ENCODE measurements at places on chromosomes 2 and 18.
A peak's percentile ranks its signal among the peaks of the same experiment; 100 is the strongest.

DNA sequence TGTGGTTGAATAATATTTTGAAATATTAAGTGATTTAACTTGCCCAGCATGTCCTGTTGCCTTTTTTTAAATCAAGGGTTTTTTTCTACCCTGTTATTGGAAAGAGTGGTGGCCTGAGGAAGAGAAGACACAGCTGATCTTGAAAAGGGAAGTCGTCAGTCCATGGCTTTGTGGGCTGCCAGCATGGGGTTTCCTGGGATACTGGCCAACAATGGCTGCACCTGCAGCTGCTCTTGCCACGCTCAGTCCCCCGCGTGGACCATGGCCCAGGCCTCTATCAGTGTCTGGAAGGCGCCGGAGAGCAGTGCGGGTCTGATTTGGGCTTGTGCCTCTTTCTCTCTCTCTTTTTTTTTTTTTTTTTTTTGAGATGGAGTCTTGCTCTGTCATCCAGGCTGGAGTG lies 99.3 kb downstream of the ASB1 start:
- no peak for DNase-seq

DNA sequence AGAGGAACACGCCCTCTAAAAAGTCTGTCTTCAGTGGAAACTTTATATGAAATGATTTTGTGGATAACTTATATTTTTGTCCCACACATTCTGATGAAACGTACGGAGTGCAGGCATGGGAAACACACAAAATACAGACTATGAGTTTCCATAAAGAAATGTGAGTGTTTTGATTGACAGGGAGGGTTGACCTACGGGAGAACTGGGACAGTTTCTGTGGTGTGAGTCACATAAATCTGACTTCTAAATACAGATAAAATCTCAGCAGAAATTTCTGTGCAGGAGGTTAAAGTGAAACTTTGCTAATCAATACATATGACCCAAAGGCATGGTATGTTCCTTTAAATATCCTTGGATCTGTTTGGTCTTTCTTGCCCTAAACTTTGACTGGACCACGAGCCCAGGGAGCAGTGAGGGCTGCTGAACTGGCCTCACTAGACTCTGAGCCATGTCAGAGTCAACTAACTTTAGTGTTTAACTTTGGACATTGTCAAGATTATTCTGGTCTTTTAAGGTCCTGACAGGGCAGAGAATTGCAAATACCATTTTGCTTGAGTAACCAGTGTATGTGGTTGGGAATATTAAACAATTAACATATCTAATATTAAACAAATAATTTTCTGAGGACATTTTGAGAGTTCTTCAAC lies 206.9 kb upstream of the LYPD1 start:
- DNase-seq, result no peak

GRCh38 chr2:204900487-204900886 lies 355.2 kb downstream of the PARD3B start:
- DNase-seq, result peak; percentile 19

DNA sequence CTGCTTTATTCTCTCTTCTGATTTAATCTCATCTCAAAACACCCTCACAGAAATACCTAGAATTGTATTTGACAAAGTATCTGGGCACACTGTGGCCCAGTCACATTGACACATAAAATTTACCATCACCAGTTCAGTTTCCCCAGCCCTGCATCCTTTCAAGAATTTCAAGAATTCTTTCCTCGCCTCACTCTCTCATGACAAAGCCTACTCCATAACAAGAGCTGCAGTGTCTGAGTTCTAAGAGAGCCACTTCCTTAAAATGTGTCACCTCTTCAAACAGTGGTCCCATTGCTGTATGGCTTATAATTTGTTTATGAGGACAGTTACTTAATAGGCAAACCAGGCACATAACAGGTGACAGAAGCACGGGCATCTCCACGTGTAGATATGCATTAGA lies 90.9 kb upstream of the STK39 start:
- no peak for DNase-seq

GRCh38 chr2:51490576-51491234 lies 458.8 kb upstream of the NRXN1 start:
- no peak for DNase-seq

DNA sequence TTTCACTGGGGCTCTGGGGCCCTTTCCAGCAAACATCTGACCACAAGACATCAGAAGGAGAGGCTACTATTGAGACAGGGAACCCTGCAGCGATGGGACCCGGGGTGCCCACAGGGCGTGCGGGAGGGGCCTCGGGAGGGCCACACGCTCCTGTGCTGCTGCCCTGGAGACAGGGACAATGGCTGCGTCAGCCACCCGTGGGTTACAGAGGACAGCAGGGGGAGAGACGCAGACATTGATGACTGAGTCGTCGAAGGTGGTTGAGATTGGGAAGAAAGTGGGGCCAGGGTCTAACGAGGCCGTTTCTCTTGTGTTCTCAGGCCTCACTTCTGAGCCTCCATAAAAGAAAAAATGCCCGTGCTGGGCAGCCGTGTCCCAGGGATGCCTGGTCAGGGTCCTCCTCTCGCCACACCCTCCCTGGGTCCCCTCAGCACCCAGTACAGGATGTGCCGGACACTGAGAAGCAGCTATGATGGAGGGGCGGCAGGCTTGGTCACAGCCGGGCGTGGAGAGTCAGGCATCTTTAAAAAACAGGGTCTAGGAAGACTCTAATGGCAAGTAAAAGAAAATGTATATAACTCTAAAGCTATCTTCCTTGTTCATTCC lies 73.9 kb downstream of the NDUFA10 start:
- no peak for DNase-seq

DNA sequence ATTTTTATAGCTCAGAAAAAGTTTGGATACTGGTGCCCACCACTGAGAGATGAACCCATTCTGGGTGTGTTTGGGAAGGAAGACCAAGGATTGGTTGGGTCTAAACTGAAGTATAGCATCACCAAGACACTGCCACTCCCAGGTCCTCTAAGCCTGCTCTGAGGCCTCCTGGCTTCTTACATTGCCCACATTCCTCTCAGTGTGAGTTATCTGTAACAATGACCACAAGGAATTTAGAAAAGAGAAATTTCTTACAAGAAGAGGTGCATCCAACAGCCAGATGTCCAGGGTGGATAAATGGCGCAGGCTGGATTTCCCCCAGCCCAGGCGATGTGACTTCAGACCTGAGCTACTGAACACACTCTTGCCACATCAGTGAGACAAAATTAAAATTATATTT lies 1.6 kb upstream of the GPR45 start:
- no peak for DNase-seq

DNA sequence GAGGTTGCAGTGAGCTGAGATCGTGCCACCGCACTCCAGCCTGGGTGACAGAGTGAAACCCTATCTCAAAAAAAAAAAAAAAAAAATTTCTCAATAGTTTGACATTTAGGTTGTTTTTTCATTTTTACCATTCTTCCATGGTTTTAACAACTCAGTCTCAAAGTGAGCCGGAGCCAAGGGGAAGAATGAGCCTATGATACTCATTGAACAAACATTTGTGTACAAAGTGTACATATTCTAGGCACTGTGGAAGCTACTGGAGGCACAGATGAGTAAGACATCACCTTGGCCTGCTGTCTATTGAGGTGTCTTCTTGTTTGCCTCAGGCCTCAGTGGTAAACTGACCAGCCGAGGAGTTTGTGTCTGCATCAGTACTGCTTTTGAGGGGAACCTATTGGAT lies 21.9 kb downstream of the CENPO start:
- no peak for DNase-seq

GRCh38 chr2:75960472-75961009 lies 249.8 kb upstream of the GCFC2 start:
- no peak for DNase-seq

- no peak for DNase-seq
Measured at GRCh38 chr18:65544701-65545100, 206.1 kb upstream of the CDH7 start.

DNA sequence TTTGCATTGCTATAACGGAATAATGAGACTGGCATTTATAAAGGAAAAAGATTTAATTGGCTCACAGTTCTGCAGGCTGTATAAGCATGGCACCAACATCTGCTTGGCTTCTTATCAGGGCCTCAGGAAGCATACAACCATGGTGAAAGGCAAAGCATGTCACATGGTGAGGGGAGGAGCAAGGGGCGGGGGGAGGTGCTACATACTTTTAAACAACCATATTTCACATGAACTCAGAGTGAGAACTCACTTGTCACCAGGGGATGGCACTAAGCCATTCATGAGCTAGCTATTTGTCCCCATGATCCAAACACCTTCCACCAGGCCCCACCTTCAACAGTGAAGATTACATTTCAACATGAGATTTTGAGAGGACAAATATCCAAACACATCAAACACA lies 188.7 kb downstream of the MBD5 start:
- no peak for DNase-seq

GRCh38 chr2:175206866-175207265 lies 25.4 kb upstream of the ATP5MC3 start:
- DNase-seq, result no peak

- no peak for DNase-seq
Measured at GRCh38 chr2:162317861-162318327, 590 bp downstream of the IFIH1 start.

DNA sequence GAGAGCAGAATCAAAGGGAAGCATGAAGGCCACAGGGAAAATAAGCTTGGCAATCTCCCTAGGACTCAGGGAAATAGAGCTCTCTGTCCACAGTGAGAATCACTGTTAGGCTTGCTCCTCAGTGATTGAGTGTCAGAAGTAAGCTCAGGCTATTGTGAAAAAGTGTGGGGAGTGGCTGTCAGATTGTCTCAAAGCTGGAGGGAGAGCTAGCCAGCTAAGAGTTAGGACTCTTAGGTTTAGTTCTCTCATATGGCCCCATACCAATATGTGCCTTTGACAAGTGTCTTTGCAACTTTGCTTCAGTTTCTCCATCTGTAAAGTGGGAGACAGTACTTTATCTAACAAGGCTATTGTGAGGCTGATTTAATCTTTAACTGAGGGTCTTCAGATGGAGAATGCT lies 17.2 kb downstream of the EIF4E2 start:
- DNase-seq, result no peak

DNA sequence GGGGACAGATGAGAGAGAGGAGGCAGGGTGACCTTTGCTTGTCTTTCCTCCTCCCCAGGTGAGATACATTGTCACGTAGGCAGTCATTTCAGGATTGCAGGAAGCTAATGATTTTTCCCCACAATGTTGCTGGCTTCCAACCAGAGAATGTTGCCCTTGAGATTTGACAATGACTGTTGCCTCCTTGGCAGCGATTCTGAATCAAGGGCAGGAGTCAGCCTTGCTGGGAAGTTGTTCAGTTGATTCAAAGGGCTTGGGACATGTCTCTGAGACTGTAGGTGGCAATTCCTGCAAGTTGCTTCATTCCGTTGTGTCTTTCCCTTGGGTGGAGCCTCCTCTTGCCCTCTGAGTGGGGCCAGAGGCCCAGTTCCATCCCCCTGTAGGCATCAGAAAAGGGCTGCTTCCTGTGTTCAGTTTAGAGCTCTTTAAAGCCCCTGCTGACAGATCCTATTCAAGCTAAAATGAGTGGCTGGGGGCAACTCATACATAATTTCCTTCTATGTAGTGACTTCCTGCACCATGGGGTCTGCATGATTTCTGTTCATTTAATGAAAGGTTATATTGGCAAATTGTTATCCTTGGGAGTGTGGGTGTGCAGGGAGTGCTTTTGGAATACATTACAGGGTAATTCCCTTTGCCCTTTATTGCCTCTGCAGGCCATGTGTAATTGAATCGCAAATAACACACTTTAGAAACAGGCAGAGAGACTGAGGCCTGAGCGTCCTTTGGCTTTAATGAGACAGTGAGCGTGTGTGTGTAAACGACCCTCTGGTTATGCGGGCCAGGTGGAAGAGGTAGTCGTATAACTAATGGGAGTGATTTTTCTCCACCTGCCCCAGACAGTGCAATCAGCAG lies 52.4 kb downstream of the GPR39 start:
- DNase-seq, result no peak

DNA sequence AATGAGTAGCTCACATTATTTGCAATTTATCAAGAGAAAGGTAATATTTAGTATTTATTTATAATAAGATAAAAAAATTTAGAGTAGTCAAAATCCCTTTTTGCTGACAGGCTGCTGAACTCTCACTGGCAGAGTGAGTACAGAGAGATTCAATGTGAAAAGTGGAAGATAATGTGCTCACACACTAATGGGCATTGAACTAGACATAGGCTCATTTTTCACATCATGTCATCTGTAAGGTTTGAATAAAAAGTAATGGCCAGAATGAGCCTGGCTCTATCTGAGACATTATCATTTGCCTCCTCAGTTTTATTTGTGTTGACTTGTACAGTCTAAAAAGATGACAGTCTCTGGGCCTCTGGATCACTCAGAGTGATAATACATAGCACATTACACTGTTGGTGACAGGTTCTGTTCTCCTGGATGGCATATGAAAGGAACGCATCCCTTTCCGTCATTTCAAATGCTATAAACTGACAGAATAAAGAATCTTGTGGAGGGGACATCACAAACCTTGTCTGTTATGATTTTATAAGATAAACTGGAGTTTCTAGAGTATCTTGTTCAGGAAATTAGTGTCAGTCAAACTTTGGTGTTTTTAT lies 812.9 kb downstream of the NR4A2 start:
- DNase-seq, result no peak

- no peak for DNase-seq
Measured at GRCh38 chr2:200314976-200315567, 8.6 kb downstream of the SPATS2L start.

- DNase-seq, result no peak
Measured at GRCh38 chr2:215442401-215442787, 6.5 kb upstream of the FN1 start.

DNA sequence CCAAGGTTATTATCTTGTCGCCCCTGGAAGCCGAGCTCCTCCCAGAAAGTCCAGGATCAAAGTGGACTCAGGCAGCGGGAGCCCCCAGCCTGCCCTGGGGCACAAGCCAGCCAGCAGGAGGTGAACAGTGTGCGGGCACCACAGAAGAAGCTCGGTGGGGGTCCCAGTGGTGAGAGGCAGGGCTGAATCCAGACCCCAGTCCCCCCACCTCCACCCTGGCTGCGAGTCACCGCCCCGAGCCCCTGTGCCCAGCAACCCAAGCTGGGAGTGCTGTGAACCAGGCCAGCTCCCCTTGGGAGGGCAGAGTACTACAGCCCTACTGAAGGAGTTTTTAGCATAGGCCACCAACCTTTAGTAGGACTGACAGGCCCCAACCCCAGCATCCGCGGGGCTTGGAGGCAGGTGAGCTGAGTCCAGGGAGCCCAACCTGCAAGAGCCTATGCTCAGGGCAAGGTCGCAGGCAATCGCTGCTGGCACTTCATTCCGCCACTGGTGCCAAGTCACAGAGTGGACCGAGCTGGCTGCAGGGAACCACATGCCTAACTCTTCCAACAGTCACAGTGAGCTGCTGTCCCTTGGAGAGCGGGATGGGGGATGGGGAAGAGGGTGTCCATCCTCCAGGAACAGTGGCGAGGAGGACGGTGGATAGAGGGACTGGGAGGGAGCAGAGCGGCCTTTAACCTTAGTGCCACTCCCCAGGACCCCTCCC lies 3.0 kb downstream of the PIEZO2 start:
- DNase-seq, result no peak

GRCh38 chr2:175606010-175606841 lies 395.8 kb downstream of the LNPK start:
- DNase-seq, result no peak
